Left colon (tissue), 2 donors: ENCODE measurements at places on chromosomes 2 and 18. TPM values are rescaled to one million over a fixed set of nuclear protein-coding genes. Genes with fewer than 3 reads are reported as not detected.

Gene GAL3ST2
- total RNA-seq, result 50.8 TPM

Gene SDC1
- 159 TPM for total RNA-seq

GRCh38 chr2:136534811-136535210 is 230.5 kb upstream of the THSD7B start:
- no peak for DNase-seq

DNA sequence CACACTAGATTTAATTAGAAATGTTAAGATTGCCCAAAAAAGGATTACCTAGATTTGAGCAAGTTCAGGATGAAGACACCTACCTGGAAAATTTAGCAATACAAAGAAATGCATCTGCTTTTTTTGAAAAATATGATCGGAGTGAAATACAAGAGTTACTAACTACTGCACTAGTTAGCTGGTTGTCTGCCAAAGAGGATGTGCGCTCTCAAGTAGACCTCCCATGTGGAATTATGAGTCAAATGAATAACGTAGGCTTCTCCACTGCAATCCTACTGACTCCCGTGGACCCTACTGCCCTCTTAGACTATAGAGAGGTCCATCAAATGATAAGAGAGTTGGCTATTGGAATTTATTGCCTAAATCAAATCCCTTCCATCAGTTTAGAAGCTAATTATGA is 2.0 kb downstream of the ANKAR start:
- DNase-seq, result no peak

DNA sequence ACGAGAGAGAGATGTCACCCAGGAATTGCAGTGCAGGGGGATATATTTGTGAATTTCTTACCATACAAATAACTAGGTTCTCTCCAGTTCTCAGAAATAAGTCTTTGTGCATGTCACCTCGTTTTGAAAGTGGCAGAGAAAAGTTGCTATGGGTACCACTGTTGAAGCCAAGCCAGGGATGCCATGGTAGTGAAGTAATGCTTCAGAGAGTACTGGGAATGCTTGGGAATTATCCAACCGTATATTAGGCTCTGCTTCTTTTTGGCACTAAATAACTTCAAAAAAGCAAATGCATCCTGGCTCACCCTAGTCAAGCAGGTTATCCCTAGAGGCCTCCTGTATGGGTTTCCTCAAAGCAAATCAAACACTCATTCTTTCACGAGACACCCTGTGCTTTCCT is 50.7 kb upstream of the DDX18 start:
- DNase-seq, result no peak

DNA sequence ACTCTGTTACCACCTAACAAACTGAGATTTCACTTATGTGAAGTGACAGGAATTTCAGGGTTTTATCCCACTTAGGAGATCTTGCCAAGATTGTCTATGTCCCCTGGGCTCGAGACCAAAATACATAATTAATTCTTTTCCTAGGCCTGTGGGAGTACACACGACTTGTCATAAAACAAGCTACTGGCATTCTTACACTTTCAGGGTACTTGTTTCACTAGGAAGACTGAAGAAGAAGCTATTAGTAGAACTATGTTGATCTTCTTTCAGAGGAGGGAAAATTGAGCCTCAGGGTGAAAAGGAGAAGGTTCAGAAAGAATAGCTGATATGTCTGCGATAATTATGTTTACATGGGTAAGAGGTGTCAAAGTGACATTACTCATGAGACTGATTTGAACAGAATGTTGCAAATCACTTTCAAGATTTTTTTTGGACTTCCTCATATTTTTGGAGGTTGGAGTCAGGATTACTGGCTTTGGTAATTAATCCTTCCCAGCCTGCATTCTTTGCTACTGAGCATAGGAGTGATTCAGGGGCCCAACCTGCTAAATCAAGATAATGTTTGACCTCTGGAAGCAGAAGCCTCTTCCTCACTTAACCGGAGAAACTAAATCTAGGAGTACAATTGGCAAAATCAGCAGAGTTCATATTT is 240.0 kb upstream of the NT5C1B start:
- no peak for DNase-seq

DNA sequence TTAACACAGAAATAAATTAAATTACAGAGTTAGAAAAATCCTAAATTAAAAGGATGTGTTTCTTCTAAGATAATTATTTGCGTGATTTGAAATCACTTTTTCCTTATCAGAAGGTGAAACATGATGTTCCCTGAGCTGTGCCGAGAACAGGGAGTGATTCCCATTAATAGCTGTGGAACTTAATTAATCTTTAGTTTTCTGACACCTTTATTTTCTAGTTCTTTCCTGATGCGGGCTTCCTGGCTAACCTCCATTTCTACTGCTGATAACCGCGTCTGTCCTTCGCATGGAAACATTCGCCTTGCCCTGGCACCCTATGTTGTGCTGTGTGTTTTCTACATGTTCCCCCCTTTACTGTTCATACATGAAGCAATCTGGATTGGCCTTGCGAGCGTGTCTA is 172.9 kb downstream of the FAM210A start:
- DNase-seq, result no peak

- no peak for DNase-seq
Observed at GRCh38 chr18:6639305-6639704, 90.2 kb upstream of the ARHGAP28 start.

DNA sequence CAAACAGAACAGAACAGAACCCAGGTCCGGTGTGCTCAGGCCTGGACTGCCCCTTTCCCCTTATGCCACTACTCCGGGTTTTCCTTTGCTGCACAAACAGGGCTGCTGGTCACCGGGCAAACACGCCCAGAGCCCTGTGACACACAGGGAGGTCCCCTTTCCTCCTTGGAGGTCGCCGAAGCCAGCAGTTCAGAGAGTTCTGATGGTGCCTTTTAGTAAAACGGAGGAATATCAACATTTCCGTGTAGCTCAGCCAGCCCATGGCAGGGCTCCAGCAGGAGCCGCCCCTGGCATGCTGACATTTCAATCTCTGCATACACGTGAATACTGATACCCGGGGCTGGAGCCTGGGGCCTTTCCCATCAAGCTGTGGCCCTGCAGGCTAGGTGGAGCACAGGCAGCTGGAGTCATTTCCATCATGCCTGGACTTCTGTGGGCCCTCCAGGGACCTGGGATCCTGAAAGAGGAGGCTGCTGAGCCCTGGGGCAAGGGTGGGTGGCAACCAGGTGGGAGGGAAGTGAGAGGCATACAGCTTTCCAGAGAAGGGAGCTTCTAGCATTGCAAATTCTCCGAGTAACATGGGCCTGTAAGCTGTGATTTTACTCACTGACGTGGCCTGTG is 91.4 kb upstream of the PXDN start:
- peak; percentile 50 for DNase-seq

DNA sequence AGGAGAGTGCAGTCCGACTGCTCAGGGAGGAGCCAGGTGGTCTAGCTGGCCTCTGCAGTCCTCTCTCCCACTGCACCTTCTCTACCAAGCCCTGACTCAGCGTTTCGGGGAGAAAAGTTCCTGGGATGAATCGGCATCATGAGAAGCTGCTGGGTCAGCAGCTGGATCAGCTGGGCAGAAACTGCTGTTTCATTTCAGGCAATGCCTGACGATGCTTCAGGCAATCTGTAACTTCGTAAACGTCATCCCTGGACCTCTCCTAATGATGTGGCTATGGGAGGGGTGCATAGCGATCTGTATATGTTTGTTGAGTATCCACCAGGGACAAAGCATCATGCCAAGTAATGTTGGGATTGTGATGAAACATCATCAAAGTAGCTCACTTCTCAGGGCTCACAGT is 20.7 kb downstream of the LIPG start:
- no peak for DNase-seq

GRCh38 chr2:30847329-30847728 is 40.1 kb upstream of the CAPN13 start:
- no peak for DNase-seq

- no peak for DNase-seq
Observed at GRCh38 chr18:26429535-26430226, 118.7 kb downstream of the KCTD1 start.
